ENCODE measurements at places on chromosomes 7 and 10.

DNA sequence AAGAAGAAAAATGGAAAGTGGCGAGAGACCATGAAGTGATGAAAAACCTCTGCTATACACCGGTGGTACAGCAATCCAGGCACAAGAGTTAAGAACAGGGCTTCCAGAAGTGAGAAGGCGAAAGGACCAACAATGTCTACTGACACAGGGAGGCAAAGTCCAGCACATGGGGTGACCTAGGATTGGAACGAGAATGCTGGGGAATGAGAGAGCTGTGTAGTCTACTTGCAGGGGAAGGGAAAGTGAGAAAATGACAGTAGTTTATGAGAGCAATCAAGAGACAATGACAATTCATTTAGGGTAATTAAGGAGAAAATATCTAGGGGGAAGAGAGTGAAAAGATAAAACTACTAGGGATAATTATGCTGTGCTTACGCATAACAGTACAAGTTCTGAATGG, 169.2 kb downstream of the SLC25A13 start:
- no peak for DNase-seq

DNA sequence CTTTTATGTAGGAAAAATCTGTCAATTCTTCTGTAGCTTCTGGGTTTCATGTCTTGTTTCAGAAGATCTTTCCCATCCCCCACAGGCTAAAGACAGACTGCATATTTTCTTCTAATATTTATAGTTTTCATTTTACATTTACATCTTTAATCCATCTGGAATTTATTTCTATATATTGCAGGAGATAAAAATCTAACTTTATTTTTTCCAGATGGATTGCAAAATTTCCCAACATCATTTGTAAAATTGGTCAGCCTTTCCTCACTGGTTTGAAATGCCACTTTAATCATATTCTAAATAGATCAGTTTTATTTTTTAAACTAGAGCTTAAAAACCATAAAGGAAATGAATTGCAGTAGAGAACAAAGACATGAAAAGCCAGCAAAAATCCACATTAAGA, 46.9 kb downstream of the TMEM26 start:
- no peak for DNase-seq

DNA sequence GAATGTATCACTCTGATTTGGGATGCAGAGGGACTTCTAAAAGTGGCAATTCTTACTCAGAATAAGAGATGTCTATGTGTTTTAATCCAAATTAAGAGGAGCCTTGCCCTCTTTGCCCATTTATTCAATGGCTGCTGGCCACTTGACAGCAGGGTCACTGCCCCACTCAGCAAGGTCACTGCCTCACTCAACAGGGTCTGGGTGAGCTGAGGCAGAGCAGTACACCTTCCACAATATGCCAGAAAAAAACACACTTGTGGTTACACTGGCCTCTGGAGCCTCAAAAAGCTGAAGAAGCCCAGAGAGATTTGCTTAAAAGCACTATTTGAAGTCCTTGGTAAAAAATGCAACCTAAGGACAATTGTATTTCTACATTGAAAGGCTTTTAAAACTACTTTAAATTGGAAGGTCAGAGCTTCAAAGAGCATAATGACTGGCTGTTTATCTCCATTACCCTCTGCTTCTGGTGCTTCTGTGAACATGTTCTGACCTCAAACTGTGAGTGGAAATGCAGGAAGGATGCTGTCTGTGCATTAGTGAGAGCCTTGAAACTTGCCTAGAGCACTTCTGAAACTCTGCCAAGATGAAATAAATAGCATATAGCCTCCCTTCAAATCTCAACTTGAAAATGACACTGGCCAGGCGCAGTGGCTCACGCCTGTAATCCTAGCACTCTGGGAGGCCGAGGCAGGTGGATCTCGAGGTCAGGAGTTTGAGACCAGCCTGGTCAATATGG, 35.1 kb upstream of the WIPF3 start:
- DNase-seq, result no peak

GRCh38 chr7:55565681-55566080, 6.6 kb downstream of the VOPP1 start:
- no peak for DNase-seq

DNA sequence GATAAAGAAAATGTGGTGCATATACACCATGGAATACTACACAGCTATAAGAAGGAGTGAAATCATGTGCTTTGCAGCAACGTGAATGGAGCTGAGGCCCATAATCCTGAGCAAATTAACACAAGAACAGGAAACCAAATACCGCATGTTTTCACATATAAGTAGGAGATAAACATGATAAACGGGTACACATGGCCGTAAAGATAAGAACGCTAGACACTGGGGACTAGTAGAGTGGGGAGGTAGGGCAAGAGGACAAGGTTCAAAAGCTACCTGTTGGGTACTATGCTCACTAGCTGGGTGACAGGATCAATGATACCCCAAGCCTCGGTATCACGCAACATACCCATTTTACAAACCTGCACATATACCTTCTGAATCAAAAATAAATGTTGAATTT, 113.7 kb downstream of the CSTF2T start:
- no peak for DNase-seq

- no peak for DNase-seq
Measured at GRCh38 chr7:8491106-8491505, 57.7 kb downstream of the NXPH1 start.

- no peak for DNase-seq
Measured at GRCh38 chr7:40003597-40003996, 53.5 kb downstream of the CDK13 start.

GRCh38 chr7:143406002-143406357, 2.7 kb downstream of the EPHA1 start:
- DNase-seq, result no peak

GRCh38 chr10:84727398-84727797, 399.0 kb downstream of the CCSER2 start:
- DNase-seq, result no peak

GRCh38 chr7:31492086-31492485, 21.8 kb upstream of the ITPRID1 start:
- DNase-seq, result no peak

Measured in RKO (cell line).